ENCODE measurements at places on chromosomes 12 and 14.

- peak; percentile 99 for DNase-seq
These were observed 20.5 kb downstream of the ZDHHC22 start for GRCh38 chr14:77120771-77121743.

DNA sequence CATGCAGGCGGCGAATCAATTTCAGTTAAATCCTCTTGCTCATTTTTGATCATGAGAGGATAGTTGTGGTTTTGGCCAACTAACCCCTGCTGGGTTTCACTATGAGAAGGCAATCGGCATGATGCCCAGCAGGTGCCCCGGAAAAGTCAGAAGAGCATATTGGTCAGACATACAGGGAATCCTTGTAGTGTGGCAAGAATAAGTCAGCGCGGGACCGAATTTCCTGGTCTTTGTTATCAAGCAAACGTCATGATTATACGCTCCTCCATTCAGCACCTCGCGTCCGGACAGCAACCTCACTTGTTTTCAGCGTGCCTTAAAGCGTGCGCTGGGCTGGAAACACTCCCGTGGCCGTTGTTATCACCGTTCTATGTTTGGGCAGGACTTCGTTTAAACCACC, 1.8 kb downstream of the TBC1D30 start:
- no peak for DNase-seq

DNA sequence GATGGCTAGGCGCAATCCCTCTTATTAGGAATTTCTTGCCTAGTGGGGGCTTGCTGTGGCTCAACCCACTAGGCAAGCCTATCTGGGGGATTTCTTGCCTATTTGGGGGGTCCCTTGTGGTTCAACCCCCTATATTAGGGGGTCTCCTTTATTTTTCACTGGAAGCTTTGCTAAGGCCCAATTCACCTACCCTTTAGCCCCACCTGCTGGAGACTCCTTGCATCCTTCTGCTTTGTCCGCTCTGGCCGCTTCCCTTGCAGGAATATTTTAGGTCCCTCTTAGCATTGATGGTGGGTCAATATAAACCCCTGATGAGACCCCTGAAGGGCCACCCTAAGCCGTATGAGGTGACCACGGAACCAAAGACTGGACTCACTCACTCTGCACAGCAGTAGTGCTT, 1552.1 kb downstream of the AACS start:
- DNase-seq = no peak

DNA sequence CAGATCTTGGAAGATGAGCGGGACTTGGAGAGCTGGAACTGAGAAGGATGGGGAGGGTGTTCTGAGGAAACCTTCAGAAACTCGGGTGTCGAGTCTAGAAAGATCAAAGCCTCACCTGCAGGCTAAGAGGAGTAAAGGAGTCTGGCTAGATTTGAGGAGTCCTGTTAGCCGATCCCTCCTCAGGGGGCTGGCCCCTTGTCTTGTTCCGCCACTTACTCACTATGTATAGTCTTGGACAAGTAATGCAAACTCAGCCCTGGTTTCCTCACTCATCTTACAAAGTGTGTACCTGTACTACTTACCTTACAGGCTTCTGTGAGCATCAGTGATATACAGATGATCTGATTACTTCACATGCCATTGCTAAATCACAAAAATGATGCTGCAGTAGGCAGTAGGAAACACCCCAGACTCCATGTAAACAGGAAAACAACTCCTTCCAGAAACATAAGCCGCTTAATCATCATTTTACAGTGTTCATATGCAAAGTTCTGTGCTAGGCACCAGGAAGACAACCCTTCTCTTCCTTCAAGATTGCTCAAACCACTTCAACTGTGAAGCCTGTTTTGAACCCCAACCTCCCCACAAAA, 2.0 kb upstream of the SPTLC2 start:
- DNase-seq = no peak

DNA sequence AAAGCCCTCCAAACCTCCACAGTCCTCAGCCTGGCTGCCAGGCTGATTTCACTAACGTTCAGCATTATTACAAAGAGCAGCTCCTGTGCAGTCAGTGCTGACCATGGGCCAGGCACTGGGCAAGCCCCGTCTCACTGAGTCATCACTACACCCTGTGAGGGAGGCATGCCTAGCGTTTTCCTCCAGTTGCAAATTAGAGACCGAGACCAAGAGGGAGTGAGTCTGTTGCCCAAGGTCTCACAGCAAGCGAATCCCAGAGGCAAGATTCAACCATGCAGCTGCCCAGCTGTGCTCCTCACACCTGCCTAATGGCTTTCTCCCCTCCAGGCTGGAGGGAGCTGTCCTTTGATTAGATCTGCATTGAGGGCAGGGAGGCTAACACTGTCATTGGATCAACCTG, 229.3 kb upstream of the LHX5 start:
- no peak for DNase-seq

DNA sequence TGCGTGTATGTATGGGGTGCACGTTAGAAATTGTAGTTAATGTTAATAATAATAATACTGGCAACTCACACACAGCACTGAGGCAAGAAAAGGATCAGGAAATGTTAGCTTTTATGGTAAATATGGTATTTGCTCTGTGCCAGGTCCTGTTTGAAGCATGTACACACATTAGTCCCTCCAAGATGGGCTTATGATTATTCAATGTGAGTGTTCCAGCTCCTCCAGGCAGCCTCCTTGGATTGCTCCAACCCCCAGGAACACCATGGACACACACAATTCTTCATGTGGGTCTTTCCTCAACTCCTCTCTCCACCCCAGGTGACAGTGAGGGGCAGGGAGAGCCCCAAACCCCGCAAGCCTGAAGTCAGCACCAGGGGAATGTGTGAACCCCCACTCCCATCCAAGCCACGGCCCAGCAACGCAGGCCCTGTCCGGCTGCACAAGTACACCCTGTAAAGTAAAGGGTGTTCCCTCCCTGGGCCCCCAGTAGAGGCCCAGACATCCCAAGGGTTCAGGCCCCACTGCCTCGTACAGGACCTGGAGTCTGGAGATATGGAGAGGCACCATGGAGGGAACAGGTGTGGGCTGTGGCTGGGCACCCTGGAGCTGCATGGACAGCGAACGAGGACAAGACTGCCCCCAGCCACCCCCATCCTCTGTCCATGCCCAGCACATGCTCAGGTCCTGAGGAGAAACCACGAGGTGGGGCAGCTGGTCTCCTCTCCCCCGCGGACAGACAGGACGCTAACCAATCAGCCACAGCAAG, 41.3 kb downstream of the NCOR2 start:
- no peak for DNase-seq

GRCh38 chr12:42019746-42020145, 124.9 kb downstream of the GXYLT1 start:
- DNase-seq = no peak

- no peak for DNase-seq
These were observed 6.6 kb upstream of the CYP46A1 start for GRCh38 chr14:99677231-99678140.

- no peak for DNase-seq
These were observed 185.5 kb upstream of the ATP2B1 start for GRCh38 chr12:89893972-89894706.

DNA sequence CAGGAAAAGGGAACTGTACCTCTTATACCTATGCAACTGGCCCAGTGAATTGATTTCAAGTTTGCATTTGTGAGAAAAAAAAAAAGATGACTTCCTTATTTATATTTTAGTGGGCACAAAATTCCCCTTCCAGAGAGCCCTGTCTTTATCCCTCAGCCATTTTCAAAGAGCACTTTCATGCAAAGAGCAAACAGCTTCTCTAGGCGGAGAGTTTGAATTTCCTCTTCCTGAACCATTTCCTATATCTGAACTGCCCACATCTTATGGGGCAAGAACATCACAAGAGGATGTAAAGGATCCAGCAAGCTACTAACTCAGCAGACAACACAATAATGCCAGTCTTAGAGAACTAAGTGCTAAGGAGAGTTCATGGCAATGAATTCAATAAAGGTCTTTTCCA, 22.3 kb upstream of the PLXNC1 start:
- no peak for DNase-seq

- no peak for DNase-seq
These were observed 181.0 kb downstream of the CFAP54 start for GRCh38 chr12:96670334-96670899.

DNA sequence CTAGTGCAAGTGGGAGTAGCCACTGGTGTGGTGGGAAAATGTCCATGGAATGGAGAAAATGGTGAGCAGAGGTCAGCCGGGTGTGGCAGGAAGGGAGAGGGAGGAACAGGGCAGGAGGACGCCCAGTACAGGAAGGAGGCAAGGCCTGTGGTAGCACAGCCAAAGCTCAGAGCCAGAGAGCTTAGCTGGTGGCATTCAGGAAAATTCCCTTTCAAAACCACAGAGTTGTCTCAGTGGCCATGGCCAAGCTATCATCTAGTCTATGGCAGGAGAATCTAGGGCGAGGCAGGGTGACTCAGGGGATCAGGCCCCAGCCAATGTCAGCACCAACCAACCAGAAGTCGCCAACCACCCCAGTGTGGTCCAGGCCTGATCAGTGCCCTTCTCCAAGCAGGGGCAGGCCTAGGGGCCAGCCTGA, 67.7 kb upstream of the DDX11 start:
- DNase-seq = no peak

GRCh38 chr14:91374287-91374878, 43.2 kb downstream of the CCDC88C start:
- no peak for DNase-seq

DNA sequence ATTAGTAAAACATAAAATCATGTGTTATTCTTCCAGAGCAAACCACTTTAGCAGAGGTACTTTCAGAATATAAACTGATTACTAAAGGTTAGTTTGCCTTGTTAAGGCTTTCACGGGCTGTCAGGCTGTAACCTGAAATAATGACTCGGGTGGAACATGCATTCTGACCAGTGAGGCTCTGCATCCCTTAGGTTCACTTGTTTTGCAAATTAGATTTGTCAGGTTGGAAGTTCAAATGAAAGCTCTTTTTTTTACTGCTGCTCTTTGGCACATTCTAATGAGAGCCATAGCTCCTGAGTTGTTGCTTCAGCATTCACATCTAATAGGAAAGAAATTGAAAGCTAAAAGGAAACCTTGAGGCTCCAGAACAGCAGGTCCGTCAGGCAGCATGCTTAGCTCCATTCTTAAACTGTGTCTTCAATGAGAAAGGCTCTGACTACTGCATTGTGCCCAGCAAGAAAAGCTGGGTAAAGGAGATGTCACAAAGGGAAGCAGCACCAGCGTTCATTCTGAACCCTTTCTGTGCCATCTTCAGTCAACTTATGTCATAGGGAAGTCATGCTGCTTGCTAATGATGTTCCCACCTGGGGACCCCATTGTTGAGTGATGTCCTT, 445.5 kb upstream of the FBXO33 start:
- no peak for DNase-seq

GRCh38 chr12:130698106-130698505, 18.0 kb downstream of the RIMBP2 start:
- no peak for DNase-seq

DNA sequence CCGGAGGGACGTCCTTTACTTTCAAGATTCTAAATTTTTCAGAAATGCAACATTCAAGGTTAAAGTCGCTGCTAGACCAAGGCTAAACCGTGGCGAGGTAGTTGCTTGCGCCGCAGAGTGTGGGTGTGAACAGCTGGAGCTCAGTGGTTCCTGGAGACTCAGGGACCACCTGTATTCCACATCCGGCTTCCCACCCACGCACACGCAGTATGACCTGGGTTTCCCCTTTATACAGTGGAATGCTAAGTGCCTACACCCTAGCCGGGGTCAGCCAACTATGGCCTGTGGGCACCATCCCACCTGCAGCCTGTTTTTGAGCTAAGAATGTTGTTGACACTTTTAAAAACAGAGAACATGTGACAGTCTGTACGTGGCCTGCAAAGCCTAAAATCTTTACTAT, 42.9 kb upstream of the TESC start:
- no peak for DNase-seq

GRCh38 chr12:107612508-107612907, 73.1 kb upstream of the PWP1 start:
- DNase-seq = no peak

DNA sequence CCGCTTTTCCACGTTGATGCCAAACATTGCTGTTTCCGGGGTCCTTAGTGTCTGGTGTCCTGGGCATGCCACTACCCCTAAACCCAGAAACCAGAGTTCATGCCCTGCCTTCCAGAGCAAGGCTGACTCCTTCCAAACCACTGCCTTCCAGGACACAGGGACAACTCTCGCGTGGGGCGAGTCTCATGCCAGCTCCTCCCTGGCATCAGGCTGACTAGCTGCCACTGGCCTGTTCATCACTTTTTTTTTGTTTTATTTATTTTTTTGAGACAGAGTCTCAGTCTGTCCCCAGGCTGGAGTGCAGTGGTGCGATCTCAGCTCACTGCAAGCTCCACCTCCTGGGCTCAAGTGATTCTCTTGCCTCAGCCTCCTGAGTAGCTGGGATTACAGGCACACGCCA, 4.8 kb downstream of the SETD1B start:
- DNase-seq = no peak

DNA sequence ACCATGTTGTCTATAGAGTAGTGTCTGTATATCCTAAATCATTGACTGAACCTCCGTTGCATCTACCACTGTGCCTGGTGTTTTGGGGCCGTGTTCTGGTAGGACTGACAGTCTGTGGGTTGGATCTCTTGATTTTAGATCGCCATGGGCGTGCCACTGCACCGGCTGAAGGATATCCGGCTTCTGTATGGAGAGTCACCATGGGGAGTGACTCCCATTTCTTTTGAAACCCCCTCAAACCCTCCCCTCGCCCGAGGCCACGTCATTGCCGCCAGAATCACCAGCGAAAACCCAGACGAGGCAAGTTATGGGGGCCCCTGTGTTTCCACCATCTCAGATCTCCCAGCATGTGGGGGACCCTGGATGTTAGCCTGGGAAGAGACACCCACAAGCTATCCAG, 69.1 kb downstream of the ACACB start:
- DNase-seq = no peak

DNA sequence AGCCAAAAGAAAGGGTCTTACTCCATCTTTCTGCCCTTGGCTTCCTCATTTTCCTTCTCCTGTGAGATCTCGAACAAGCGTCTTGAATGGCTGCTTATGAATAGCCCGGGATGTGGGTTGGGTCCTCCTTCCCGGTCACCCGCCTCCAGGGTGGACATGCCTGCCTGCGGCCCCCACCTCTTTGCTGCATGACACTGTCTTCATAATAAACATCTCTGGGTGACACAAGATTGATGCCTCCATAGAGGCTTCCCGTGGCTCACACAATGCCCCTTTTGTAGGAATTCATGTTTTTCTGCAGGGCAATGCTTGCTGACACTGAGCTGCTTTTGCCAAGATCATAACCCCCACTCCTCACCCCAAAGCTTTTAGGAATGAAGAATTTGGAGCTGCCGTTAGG, 125.9 kb downstream of the ZNF664 start:
- no peak for DNase-seq

GRCh38 chr14:25887251-25887878, 710.5 kb downstream of the NOVA1 start:
- DNase-seq = no peak

Data from NCI-H1694 treated with DMSO at 0.1 percent for 48 hours (cell line).